ENCODE measurements at places on chromosomes 7 and 10.

- no peak for DNase-seq
Observed at GRCh38 chr10:110919349-110919931, at the start of gene SHOC2. SHOC2 (plus strand) TSS chr10:110919604; CDS start chr10:110964359, 44,755 bp downstream.

- peak; percentile 31 for DNase-seq
Observed at GRCh38 chr7:50497068-50497642, 47.0 kb upstream of the FIGNL1 start.

- no peak for DNase-seq
Observed at GRCh38 chr7:79241288-79242060, 212.0 kb downstream of the MAGI2 start.

DNA sequence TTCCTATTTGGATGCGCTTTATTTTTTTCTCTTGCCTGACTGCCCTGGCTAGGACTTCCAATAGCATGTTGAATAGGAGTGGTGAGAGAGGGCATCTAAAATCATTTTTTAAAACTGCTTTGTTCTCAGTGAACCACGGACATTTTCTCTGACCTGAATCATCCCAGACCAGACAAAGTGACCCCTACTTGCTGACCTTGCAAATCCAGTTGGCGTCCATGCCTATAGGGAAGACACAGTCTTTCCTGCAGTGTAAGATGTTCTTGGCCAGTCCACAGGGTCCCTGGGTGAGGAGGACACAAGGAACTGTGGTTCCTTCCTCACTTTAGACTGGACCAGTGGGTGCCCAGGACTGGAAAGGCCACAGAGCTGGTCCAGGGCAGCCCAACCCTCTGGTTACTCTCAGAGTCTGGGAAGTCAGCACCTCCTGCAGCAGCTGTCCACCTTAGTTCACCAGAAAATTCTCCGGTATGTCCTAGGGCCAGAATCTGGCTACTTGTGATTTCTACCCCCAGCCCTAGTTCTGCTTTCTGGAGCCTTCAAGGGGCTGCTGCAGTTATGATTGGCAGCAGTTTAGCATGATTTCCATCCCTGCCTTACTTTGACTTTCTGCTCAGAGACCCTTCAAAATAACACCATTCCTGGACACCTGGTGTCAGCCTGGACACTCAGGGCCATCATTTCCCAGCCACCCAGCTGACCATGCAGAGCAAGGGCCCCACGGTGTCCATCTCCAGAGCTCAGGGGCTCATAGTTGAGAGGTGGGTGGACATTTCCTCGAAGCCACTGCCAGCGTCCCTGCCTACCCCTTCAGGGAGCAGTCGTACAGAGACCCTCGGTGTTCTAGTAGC lies 19.3 kb downstream of the VIPR2 start:
- DNase-seq: no peak

DNA sequence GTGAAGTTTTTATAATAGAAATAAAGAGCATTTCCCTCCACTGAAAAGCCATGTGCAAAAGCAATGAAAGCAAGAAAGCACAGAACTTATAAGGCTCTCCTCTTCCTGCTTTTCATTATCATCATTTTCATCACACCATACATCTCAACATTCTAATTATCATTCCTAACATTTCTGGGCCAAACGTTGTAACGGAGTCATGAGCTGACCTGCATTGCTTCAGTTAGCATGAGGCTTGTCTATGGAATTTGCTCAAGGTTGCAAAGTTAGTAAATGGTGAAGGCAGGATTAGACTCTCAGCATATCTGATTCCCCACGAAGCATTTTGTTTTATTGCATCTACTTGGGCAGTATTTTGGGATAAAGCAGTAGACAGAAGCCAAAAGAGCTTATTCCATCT lies 11.4 kb downstream of the SCIN start:
- DNase-seq: no peak

DNA sequence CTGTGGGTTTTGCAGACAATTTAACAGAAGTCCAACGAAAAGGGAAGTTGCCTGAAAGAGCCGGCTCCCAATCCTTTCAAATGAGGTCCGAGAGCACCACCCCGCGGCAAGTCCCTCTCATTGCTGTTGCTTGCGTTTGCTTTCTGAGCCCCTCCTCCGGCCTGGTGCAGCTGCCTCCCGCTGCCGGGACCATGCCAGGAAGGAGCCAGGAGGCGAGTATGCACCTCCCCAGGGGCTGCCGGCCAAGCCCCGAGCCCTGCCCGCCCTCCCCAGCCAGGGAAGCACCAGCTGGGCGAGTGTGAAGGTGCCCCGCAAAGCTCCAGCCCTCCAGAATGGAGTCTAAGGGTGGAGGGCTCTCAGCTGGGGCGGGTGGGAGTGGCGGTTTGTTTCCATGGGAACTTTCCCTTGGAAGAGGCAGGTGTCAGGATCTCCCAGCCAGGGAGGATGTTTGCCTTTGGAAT lies 25.8 kb upstream of the PPP2R2D start:
- DNase-seq: peak; percentile 90

- DNase-seq: no peak
Observed at GRCh38 chr7:39321909-39322498, 244.2 kb upstream of the YAE1 start.

- no peak for DNase-seq
Observed at GRCh38 chr7:6306471-6306870, 34.0 kb upstream of the CYTH3 start.

- DNase-seq: no peak
Observed at GRCh38 chr10:102460836-102461186, 9.5 kb upstream of the C10orf95 start.

DNA sequence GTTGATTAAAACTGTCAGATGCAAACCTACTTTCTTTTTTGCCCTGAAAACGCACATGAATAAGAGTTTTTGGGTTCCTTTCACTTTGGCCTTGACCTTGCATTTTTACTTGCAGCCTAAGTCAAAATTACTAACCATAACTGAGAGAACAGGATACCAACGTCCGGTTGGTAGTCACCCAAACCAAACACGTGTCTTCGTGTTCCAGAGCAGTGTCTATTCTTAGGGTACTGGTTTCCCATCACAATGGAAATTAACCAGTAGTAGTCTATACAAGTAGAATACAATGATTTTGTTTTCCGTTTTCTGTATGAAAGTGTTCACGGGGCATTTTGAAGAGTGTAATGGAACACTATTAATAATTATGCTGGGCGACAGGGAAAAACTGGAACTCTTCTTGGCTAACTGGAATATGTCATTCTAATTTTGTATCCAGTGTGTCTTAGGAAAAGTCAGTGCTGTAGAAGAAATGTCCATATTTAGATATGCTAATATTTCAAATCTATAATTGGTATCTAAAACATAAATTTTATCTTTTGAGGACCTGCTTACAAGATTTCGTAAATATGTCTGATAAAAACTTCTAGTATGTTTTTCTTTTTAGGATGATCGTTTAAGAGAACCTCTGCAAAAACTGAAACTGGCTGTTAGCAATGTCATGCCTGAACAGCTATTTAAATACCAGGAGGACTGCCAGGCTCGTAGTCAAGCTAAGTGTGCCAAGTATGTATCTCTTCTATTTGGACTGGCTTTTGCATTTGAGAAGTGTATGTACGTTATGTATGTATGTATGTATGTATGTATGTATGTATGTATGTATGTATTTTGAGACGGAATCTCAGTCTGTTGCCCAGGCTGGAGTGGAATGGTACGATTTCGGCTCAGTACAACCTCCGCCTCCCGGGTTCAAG lies 40.9 kb downstream of the UBN2 start:
- no peak for DNase-seq

DNA sequence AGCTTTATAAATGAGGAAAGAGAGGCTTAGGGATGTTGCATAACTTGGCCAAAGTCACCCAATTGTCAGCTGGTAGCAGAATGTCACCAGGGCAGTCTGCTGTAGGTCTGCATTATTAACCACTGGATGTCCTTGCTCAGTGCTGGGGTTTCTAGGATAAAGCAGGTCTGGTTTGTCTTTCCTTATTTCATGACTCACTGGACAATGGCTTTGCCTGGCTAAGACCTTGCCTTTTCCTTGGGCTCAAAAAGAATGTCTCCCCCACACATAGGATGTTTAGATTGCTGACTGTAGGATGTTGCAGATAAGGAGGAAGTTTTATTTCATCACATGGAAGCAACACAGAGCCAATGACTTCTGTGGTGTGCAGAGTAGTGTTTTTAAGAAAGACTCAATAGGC lies 29.4 kb downstream of the WDFY4 start:
- no peak for DNase-seq

- DNase-seq: peak; percentile 50
Observed at GRCh38 chr7:82678716-82679115, 235.1 kb upstream of the CACNA2D1 start.

DNA sequence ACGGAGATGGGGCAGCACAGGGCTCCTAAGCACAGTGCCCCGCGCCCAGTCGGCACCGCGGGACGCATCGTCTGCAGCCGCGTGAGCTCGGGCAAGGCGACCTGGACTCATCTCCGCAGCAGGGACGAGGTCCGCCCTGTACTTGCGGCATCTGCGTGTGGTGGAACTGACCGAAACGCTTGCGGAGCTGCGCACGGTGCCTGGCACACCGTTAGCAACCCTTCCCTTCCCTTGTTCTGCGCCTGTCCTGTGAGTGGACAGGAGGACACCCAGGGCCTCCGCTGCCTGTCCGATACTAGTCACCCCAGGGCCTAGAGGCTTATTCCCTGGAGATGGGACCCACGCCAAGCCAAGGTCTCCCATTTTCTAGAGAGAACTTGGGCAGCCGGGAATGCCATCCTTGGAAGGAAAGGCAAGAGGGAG lies 98.5 kb downstream of the WDR11 start:
- DNase-seq: no peak

DNA sequence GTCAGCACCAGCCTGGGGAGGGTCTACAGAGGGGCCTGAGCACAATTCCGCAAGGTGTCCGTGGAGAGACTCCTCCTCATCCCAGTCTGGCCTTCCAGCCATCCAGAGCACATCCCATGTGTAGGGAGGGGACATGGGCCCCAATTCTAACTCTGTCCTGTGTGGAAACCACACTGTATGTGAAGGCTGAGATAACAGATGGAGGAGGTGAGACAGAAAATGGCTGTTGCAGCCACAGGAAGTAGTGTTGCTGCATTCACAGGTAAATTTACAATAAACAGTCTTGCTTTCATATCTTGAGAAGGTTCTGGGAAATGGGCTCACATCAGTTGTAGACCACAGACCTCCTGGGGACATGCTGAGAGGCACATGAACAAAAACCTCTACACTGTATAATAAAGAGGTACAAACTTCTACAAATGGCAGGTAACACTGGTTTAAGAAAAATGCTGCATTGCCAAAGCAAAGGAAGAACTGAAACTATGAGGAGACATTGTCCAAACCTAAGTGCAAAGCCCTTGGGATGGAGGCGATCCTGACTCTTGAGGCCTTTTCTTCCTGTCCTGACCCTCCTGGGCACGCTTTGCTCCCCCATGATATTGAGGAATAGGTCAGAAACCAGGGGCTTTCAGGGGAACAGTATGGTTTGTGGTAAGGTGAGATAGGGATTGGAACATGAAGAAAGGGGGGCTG lies 21.6 kb upstream of the GIMAP2 start:
- no peak for DNase-seq

DNA sequence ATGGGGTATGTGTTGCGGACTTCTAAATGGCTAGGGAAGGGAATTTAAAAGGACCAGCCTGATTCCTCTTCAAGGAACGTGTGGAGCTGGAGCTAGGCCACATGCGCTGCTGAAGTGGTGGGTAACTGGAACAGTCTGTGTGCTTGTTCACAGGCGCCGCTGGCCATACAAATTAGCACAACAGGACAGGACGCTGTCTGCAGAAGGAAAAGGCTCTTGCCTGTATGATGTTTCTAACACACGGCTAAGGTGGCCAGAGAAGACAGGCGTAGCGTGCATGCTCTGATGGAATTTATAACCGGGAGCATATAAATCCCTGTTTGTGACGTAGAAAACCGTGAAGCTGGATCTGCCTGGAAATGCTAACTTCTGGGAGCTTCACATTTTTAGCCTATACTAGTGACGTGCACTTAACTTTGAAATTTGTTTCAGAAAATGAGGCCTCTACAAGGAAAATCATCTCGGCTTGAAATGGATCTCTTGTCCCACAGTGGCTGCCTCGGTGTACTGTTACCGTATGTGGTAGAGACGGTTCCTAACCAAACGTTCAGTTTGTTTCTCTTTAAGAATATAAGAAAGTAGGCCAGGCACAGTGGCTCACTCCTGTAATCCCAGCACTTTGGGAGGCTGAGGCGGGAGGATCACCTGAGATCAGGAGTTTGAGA lies 569.4 kb downstream of the PTPRN2 start:
- DNase-seq: no peak

DNA sequence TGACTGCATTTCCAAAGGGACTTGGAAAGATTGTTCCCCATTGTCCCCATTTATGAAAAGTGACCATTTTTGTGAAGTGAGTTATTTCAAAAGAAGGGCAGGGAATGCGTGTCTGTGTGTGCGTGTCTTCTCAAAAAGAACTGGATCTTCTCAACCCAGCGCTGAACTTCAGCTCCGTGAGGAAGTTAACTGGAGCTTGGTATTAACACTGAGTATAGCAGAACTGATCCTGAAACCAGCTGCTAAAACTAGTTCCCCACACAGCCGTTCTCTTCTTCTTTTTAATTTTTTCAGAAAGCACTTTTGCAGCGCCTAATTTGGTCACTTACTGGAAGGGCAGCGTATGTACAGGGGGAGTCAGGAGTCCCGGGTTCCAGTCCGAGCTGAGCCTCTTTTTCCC lies 45.8 kb upstream of the PLEKHA1 start:
- no peak for DNase-seq

GRCh38 chr10:51005551-51005950 lies 68.7 kb upstream of the PRKG1 start:
- no peak for DNase-seq

DNA sequence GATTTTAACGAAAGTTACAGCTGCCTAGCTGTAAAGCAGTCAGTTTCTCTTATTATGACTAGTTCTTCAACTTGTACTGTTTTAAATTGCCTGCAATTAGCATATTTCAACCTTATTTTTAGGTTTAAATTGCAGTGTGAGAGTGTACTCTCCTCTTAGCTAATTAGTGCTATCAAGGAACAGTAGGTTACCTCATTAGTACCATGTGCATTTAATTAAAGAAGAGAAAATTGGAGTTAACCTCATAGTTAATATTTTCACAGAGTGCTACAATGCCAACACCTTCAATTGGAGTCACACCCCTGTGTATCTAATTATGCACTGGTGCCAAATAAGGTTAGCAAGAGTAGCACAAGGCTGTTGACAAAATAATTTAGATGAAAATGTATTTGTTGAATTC lies 154.6 kb downstream of the FOXP2 start:
- DNase-seq: no peak

DNA sequence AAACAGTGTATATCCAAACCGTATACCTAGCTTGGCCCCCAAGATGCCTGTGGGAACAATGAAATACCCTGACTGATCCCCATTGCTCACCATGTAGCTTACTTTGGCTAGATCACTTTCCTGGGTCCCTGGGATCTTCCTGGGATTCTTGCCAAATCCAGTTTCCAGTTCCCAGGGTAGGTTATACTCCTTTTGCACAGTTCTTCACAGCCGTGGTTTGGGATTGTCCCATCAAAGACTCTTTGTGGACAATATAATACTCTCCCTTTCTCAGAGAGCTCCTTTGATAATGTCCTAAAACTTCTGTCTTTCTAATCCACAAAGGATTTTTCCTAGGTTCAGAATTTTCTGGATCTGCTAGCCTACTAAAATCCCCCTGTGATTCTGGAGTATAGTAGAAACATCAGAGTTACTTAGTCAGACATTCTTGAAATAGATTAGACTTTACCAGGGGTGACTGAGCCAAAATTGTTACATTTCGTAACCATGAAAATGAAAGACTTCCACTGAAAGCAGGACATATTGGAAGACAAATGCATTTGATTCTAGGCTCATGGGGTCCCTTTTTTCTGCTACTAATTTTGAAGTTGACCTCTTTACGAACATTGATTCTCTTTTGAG lies 388.3 kb upstream of the ETV1 start:
- no peak for DNase-seq

All from mesendoderm (in vitro differentiated cells).